ENCODE measurements at places on chromosomes 12 and 14.
A peak's percentile ranks its signal among the peaks of the same experiment; 100 is the strongest.

DNA sequence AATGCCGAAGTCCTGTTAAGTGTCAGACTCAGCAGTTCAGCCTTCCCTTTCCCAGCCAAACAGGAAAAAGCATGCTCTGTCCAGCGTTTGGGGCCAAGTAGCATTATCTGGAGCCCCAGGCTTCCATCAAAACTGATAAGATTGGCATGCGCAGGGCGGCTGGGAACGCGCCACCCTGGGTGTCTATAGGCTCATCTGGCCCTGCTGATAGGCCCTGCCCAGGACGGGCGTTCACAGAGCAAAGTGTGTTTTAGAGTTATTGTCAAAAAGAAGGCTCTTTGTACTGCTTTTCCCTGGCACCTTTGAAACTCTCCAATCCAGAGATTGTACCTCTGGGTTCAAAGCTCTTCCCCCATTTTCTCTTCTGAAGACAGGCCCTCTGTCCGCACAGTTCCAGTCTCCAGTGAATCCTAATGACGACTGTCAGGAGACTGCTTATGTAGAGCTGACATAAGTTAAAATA is at the start of gene ART4:
TSS of gene ART4 (minus strand) at position 102 of the 463 bp plus-strand sequence. CDS start 413 bp downstream, outside the sequence.
- DNase-seq: peak; percentile 92

DNA sequence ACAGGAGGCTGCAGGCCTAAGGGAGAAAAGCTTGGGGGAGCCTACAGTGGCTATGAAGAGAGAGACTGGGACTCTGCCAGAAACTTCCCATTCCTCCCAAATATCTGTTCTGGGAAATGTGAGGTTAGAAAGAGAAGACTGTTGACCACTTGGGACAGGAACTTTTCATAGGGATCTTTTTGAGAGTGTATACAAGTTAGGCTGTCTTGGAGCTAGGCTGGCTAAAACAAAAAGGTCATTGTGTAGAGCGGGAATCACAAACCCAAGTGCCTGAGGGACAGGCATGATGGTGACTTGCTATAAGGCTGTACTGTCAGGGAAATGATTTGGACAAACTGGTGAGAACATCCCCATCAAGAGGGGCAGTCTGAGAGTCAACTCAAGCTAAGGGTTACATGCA is 175.1 kb downstream of the GRIP1 start:
- DNase-seq: no peak

DNA sequence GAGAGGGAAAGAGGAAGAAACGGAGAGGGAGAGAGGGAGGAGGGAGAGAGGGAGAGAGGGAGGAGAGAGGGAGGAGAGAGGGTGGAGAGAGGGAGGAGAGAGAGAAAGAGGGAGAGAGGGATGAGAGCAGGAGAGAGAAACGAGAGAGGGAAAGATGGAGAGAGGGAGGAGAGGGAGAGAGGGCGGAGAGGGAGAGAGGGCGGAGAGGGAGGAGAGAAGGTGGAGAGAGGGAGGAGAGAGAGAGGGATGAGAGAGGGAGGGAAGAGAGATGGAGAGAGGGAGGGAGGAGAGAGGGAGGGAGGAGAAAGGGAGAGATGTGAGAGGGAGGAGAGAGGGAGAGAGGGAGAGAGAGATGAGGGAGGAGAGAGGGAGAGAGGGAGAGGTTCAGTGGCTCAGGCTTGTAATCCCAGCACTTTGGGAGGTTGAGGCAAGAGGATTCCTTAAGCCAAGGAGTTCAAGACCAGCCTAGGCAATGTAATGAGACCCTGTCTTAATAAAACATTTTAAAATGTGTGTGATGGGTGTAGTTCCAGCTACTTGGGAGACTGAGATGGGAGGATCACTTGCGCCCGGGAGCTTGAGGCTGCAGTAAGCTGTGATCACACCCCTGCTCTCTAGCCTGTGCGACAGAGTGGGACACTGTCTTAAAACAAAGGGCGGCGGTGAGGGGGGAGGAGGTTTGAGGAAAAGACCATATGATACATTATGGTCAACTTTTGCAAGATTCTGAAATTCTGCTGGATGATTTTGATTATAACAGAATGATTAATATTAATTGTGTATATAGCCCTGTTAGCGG is 21.3 kb upstream of the SNRPF start:
- no peak for DNase-seq

GRCh38 chr14:52154992-52155650 is 86.3 kb upstream of the NID2 start:
- DNase-seq: peak; percentile 50

- DNase-seq: peak; percentile 41
These were observed 5.4 kb downstream of the PSMD9 start for GRCh38 chr12:121893961-121894460.

GRCh38 chr12:57315681-57316080 is 64.7 kb upstream of the STAC3 start:
- no peak for DNase-seq

- DNase-seq: no peak
These were observed 360.8 kb downstream of the AEBP2 start for GRCh38 chr12:19799895-19800602.

- DNase-seq: no peak
These were observed 12.7 kb downstream of the GNPNAT1 start for GRCh38 chr14:52778702-52779101.

- no peak for DNase-seq
These were observed 76.1 kb downstream of the METTL25 start for GRCh38 chr12:82434392-82434911.

DNA sequence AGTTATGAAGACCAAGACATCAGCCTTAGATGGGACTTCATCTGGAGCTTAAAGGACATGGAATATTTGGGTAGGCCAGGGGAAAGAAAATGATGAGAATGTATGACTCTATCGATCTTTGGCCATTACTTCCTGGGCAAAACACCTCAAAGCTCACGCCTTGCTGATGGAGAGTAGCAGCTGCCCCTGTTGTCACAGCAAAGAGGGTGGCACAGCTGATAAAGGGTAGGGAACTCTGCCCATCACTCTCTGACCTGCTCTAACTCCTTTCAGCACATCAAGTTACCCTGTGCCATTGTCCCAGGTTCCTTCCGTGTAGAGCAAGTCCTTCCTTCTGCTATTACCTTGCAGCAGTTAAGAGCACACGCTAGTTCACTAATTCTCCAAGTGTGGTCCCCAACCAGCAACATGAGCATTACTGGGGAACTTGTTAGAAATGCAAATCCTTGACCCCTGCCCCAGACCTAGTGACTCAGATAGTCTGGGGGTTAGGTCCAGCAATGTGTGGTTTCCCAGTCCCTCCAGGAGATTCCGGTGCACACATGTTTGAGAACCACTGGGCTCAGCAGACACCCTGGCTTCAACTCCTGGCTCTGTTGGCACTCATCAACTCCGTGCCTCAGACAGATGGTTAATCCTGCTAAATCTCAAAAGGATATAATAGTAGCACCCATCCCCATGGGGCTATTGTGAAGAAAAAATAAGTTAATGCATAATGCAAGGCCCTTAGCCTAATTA is 93.7 kb upstream of the EEA1 start:
- DNase-seq: no peak

DNA sequence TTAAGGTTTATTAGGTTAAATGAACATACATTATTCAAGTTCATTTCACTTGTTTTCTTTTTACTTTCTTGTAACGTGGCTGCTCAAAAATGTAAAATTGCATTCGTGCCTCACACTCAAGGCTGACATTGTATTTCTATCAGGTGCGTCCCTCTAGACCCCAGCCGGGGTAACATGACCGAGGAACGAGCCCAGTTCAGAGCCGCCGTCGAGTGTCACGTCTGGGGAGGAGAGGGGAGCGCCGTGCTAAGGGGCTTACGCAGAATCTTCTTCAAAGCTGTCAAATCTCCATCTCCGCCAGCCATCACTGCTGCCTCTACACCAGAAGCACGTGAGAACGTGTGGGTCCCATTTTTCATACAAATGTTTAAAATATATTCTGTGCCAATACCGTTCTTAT is 170.6 kb downstream of the RIMBP2 start:
- DNase-seq: no peak

DNA sequence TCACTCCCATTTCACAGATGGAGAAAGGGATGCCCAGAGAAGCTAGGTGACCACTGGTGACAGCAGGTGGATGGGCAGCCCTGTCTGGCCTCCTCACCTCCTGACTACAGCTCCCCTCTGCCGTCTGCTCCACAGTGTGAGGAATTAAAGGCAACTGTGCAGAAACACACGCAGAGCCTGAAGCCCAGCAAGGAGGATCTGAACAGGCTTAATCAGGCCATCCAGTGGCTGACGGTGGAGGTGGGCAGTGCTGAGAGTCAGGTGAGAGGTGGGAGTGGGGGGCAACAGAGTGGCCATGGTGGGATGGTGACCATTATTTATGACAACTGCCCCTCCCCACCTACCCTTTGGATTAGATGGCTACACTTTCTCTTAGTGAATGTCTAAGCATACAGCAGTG is 1.2 kb downstream of the KRT86 start:
- no peak for DNase-seq

- peak; percentile 4 for DNase-seq
These were observed 161.6 kb downstream of the KCNC2 start for GRCh38 chr12:75047885-75048525.

- peak; percentile 80 for DNase-seq
These were observed 60.8 kb downstream of the NDUFA12 start for GRCh38 chr12:94942663-94943062.

GRCh38 chr14:37848985-37849621 is 253.7 kb downstream of the TTC6 start:
- DNase-seq: no peak

GRCh38 chr12:105942281-105942680 is 196.5 kb downstream of the NUAK1 start:
- no peak for DNase-seq

DNA sequence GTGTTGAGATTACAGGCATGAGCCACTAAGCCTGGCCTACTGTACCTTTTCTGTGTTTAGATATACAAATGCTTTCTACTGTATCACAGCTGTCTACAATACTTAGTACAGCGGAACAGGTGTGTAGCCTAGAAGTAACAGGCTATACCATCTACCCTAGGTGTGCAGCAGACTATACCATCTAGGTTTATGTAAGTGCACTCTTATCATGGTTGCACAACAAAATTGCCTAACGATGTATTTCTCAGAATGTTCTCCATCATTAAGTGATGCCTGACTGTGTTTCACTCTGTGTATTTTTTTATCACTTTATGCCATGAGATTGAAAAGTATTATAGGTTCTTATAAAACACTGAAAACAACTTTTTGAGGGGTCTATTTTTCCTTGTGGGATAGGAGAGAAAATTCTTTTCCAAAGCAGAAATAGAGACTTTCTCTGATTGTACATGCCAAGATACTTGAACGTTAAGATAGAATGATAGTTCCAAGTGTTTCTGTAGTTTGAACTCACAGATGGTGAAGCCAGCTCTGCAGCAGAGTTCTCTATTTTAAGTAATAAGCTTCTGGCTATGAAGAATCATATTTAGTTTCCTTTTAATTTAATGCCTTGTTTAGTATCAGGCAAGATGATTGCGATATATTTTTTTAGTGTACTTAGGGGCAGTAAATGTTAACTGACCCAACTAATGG is 17.0 kb downstream of the TMPRSS12 start:
- peak; percentile 9 for DNase-seq
